Activated naive CD4-positive, alpha-beta T cell treated with anti-CD3 and anti-CD28 coated beads, Interleukin-2, amount 10 ng/mL, durations not matched to agents 7 days and 5 days (primary cell): ENCODE measurements at places on chromosomes 2 and 18.

DNA sequence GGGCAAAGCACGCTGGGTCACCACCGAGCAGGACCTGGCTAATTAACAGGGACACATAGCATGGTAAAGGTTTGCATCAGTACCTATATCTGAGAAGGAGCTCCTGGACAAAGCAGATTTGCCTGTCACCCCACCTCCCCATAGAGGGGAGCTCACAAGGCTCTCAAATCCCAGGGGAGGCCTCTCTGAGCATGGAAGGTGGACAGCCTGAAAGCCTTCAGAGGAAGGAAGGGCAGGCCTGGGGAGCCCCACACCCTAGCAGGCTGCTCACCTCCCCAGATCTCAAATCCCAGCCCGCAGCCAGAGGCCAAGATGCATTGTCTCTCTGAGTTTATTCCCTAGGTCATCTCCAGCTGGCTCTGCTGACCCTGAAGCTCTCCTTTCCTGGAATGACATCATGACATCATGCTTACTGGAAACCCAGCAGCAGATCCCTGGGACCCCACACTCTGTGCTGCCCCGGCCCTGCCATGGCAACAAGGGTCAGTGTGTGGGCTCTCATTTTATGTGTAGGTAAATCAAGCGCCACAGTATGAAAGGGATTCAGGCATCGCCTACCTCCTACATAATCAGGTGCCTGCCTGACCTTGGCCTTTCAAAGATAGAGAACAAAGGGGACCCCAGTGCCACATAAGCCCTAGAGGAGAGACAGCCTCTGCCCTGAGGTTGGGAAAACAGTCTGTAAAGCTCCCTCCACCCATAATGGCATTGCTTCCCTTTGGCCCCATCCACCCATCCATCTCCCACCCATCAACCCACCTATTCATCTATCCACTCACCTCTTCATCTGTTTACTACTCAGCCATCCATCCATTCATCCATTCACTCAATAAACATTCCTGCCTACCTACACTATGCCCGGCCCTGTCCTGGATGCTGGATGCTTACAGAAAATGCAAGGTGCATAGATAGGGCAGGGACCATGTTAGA, 15.7 kb upstream of the TEX51 start:
- DNase-seq: no peak
- H3K27me3 ChIP-seq: peaks cover 24% of the 10 kb centered on the region
- no peaks in the 10 kb centered on the region for H3K36me3 ChIP-seq
- no peak overlapping the region for H3K4me3 ChIP-seq
- no peak overlapping the region for H3K27ac ChIP-seq
- H3K4me1 ChIP-seq: peaks cover 2% of the 10 kb centered on the region

DNA sequence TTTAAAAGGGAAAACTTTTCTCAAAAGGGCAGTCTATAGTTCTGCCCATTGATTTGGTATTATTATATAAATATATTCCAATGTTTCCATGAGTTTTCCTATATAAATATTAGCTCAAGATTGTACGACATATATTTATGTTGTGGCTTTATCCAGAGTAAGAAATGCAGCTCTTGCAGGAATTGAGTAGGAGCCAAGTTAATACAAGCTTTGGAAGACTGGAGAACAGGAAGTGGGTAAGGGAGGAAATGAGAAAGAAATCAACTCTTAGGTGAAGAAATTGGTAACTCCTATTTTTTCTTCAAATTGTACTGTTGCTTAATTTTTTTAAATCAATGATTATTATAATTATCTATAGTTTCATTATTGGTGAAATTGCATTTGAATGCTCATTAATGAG, 105.4 kb upstream of the FAM117B start:
- no peak overlapping the region for H3K27ac ChIP-seq
- H3K36me3 ChIP-seq: no peaks in the 10 kb centered on the region
- H3K27me3 ChIP-seq: no peaks in the 10 kb centered on the region
- DNase-seq: no peak
- no peak overlapping the region for H3K4me3 ChIP-seq
- peaks cover 17% of the 10 kb centered on the region for H3K4me1 ChIP-seq

- no peaks in the 10 kb centered on the region for H3K36me3 ChIP-seq
- peaks cover 13% of the 10 kb centered on the region for H3K27me3 ChIP-seq
- H3K27ac ChIP-seq: no peak overlapping the region
- peaks cover 3% of the 10 kb centered on the region for H3K4me1 ChIP-seq
Measured at GRCh38 chr2:20551260-20551944, 99.5 kb downstream of the HS1BP3 start.

DNA sequence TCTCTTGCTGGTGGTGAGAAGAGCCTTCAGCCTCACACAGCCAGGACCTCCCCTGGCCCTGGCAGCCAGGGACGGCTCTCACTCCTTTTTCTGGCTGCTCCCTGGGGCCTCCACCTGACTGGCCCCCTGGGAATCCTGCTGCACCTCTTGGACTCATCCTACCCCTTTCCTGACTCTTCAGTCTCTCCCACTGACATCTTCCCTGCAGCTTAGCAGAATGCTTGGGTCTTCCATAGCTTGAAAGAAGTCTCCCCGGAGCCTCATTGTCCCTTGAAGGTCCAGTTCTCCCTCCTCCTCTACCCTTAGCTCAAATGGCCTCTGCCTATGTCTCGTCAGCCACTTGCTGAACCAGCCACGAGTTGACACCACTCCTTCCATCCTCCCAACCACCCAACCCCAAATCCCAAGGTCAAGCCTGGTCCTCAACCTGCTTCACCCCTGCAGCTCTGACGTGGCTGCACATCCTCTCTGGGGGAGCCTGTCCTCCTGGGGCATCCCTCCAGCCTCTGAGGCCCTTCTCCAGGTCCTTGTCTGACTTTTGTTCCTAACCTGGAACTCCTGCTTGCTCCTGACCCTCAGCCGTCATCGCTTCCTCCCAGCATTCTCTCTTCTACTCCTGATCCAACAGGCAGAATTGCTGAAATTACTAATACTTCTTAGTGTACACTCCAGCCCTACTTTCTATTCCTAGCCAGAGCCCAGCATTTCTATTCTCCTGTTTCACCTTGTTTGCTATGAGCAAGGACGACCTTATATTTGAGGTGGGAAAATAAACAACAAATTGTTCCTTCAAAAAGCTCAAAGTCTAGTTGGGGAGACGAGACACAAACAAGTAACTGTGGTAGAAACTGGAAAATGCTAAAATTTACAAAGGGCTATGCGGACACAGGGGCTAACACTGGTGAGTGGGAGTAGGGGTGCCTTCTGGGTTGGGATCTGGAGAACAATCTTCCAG, 68.7 kb upstream of the MGAT4A start:
- no peak overlapping the region for H3K27ac ChIP-seq
- no peaks in the 10 kb centered on the region for H3K4me1 ChIP-seq
- no peaks in the 10 kb centered on the region for H3K36me3 ChIP-seq
- H3K27me3 ChIP-seq: peaks cover 27% of the 10 kb centered on the region
